ENCODE measurements at places on chromosomes 1 and 21. TPM values are rescaled to one million over a fixed set of nuclear protein-coding genes. Genes with fewer than 3 reads are reported as not detected.

GRCh38 chr1:3657578-3658230 is 5.4 kb downstream of the TP73 start:
- no peaks in the 10 kb centered on the region for H3K36me3 ChIP-seq
- no peak overlapping the region for H3K27ac ChIP-seq
- DNase-seq: no peak
- H3K4me1 ChIP-seq: no peaks in the 10 kb centered on the region

VANGL1 gene
- polyA plus RNA-seq: 0.61 TPM

DNA sequence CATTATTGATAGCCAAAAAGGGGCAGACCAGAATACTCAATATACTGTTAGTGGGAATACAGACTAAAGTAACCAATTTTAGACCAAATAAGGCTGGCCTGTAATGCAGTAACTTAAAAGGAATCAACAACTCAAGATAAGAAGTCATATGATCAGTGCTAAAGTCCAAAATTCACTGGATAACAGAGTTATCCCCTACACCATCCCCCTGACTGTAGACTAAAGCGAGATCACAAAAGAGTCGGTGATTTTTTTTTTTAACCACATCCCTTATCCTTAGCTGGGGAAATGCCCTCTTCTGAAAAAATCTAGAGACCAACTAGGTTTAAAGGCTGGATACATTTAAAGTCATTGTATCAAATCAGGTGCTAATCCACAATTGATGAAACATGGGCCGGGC is 7.7 kb downstream of the UBR4 start:
- H3K27me3 ChIP-seq: no peaks in the 10 kb centered on the region
- peak overlapping the region; percentile 65 for H3K27ac ChIP-seq
- DNase-seq: no peak
- no peak overlapping the region for H3K4me3 ChIP-seq
- peaks cover 46% of the 10 kb centered on the region for H3K4me1 ChIP-seq

GRCh38 chr1:51843948-51844347 is 34.6 kb downstream of the NRDC start:
- no peak overlapping the region for H3K4me3 ChIP-seq
- H3K27me3 ChIP-seq: no peaks in the 10 kb centered on the region
- peaks cover 14% of the 10 kb centered on the region for H3K36me3 ChIP-seq
- no peak for DNase-seq
- no peaks in the 10 kb centered on the region for H3K4me1 ChIP-seq

GRCh38 chr1:69791311-69791710 is 223.6 kb downstream of the LRRC7 start:
- no peaks in the 10 kb centered on the region for H3K27me3 ChIP-seq
- no peak overlapping the region for H3K27ac ChIP-seq
- no peak for DNase-seq
- no peaks in the 10 kb centered on the region for H3K4me1 ChIP-seq

- no peak for DNase-seq
- H3K4me3 ChIP-seq: no peak overlapping the region
- H3K27me3 ChIP-seq: peaks cover 14% of the 10 kb centered on the region
- no peaks in the 10 kb centered on the region for H3K36me3 ChIP-seq
- no peak overlapping the region for H3K27ac ChIP-seq
Measured at GRCh38 chr1:30198795-30199403, 524.5 kb downstream of the MATN1 start.

PTPRC gene
- 0.63 TPM for polyA plus RNA-seq

ENAH gene
- polyA plus RNA-seq: 17.1 TPM

Measured in psoas muscle (tissue), 8 donors.